COR-L47 (cell line): ENCODE measurements at places on chromosomes 3 and 15.

DNA sequence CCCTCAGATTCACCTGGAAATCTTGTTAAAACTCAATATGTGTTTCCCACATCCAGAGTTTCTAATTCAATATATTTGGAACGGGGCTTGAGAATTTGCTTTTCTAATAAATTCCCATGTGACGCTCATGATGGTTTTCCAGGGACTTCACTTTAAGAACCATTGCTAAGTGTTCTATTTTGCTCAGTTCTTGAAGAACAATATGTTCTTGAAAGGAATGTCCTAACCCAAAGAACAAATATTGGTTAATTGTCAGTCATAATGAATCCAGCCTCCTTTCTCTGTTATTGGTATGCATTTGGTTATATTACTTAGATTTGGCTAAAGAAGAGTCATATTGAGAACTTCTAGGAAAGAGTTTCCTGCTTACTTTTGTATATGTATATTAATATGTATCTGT, 4.4 kb upstream of the PLSCR2 start:
- no peak for DNase-seq

DNA sequence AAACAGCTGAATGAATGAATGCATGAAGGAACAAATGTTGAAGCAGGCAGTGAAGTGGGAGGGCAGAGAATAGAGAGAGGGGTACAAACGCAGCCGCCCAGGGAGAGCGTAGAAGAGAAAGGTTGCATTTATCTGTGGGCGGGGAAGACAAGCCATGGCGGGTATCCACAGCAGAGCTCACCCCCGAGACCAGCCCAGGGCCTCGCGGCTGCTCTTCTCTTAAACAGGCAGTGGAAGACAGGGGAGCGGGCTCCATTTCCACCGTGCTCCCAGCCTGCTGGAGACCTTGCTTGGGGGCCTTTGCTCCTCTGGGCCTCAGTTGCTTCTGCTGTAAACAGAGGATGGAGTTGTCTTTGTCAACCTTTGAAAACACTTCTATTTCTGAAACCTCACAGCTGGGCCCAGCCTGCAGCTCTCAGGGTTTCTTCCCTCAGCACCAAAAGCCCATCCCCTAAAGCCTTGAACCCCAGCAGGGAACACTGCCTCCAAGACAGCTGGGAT, 259.5 kb downstream of the UACA start:
- no peak for DNase-seq

DNA sequence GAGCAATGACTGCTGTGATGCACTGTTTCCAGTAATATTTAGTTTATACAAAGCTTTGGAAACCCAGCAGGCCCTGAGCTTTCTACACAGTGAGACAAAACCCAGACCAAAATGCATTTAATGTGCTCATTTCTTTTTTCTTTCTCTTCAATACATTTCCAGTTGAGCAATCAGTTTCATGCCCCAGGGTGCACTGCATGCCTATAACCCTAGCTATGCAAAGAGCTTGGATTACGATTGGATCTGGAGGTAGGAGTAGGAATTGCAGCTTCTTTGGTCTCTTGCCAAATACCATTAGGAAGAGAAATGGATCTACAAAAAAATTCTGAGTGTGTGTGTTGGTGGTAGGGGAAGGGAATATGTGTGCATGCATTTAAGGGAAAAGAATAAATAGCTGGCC, 1001.4 kb downstream of the SQOR start:
- peak; percentile 12 for DNase-seq

- DNase-seq: no peak
Observed at GRCh38 chr3:100330651-100331050, 3.9 kb upstream of the NIT2 start.

DNA sequence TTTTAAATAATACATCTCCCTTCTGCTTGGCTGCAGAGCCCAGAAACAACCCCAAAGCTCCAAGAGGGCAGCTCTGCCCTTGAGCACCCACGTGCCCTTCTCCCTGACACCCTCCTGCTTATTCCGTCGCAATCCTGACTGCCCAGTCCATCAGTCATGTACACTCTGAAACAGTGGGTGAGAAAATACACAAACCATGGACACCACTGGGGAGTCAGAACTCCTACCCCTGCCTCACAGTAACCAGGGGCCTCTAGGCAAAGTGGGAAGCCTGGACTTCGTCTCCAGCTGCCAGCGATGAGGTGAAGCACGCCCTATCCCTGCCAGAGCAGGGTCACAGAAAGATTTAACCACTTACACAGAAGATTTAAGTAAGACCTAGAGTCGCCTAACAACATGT, 40.1 kb downstream of the HERC2 start:
- DNase-seq: no peak

DNA sequence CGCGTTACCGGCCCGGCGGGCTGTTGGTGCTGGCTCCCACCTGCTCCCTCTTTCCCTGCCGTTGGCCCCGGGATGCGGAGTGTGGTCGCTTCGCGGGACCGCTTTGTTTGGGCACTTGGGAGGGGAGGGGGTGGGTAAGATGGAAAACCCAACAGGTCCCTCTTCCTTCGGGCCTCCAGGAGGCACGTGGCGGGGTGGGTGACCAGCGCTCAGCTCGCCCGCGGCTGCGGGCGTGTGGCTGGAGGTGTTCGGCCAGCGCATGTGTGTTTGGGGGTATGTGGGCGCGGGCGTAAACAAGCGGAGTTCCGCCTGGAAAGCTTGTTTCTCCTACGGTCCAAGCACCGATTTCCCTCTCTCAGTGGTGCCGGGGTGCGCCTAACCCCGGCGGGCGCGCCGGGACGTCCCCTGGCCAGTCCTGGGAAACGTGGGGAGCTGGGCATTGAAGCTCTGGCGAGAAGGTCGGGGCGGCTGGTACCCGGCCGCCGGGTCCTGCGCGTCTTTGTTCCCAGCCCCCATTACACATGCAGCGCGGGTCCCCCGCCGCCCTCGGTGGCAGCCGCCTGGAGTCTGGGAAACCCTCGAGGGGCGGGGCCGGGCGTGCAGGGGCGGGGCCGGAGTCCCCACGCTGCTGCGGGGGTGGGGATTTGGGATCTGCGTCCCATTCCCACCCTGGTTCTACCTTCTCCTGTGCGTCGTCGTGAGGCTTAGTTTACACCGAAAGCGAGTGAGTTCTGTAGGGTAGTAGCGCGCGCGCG, 1.4 kb downstream of the ACVR2B start:
- DNase-seq: peak; percentile 52

DNA sequence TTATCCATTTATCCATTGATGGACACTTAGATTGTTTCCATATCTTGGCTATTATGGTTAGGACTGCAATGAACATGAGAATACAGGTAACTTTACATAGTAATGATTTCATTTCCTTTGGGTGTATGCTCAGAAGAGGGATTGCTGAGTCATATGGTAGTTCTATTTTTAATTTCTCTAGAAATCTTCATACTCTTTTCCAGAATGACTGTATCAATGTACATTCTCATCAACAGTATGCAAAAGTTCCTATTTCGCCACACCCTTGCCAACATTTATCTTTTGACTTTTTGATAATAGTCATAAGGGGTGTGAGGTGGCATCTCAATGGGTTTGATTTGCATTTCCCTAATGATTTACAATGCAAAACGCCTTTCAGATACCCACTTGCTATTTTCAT, 6.2 kb upstream of the NIPA1 start:
- no peak for DNase-seq

GRCh38 chr3:61966200-61966599, 404.8 kb downstream of the PTPRG start:
- DNase-seq: no peak

- DNase-seq: no peak
Observed at GRCh38 chr15:65094294-65094995, 17.9 kb downstream of the KBTBD13 start.

DNA sequence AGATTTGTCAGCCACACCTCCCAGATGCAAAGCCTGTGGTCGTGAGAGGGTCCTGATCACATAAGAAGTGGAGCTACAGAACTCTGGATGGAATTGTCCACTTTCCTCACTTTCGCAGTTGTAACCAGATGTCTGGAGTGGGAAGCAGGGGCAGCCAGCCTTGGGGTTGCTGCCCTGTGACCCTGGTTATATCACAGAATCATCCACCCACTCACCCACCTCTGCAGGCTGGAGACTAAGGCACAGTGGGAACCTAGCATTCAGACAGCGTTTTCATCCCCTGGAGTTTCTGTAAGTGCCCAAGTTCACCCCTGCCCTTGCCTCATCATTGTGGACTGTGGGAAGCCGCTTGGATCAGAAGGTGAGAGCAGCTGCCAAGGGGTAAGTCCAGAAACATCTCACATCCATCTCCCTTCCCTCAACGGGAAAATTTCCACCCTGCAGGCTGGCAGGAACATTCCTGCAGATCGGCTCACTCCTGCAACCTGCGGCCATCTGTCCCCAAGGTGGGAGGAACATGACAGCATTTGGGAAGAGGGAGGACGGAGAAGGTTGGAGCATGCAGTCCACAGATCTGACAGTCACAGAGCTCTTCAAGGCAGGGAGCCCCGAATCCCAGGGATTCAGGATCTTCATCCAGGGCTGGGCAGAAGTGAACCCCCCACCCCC, 2.9 kb upstream of the IQSEC1 start:
- DNase-seq: no peak

- no peak for DNase-seq
Observed at GRCh38 chr3:106093616-106094015, 224.8 kb upstream of the CBLB start.

- no peak for DNase-seq
Observed at GRCh38 chr15:65285291-65286068, 1.2 kb downstream of the PARP16 start.

DNA sequence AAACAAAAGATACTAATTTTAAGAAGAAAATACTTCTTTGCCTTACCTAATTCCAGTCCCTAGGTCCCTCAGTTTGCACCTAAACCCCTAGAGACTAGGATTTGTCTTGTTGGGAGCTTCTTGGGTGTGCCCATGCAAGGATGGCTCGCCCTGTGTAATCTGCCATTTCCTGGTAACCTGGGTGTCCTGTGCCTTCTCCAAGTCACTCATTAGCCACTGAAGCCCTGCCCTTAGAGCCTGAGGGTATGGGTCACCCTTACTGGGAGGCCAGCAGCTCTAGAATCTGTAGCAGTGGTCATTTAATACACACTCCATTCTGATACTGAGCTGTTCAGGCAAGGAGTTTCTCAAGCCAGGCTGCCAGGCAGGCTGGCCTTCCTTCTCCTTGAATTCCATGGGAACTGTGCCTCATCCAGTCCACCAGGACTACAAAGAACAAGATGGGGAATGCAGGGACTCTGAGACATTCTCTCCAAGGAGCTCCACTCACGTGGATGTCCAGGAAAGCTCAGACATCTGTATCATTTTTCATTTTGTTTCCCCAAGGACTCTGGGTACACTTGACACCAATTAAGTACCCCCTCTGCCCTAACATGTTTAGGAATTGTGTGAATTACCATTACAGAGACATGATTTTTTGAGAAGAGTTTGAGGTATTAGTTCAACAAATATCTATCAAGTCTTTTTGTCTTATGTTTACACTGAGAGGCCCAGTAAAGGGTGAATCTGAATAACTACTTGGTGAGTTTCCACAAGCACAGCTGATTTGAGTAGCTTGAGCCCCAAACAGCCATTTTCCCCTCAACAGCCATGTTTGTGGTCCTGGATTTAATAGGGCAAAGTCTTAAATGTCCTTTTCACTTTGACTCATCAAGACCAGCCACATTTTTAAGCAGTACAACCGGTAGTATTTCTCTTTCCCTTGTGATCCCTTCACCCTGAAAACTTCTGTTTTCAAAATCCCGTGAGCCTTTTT, 52.6 kb downstream of the ARNT2 start:
- DNase-seq: no peak

- DNase-seq: no peak
Observed at GRCh38 chr3:57292159-57292896, at the start of gene ASB14. ASB14 (minus strand) TSS chr3:57292685; CDS start chr3:57292033, 652 bp downstream.

DNA sequence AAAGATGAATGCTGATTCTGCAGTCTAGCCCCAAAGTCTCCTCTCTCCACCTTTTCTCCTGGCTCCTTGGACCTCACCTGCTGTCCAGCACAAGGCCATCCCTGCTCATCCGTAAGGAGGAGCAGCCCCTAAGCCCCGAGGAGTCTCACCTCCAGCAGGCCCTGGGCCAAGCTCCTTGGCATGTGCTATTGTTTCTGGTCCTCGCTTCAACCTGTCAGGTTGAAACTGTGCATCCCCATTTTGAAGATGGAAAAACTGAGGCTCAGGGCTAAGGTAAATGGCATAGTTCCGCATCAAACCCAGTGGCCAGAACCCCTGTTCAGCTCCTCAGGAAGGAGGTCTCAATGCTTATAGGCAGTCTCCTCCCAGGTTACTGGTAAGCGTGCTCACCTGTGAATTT, 26.1 kb downstream of the CHDH start:
- no peak for DNase-seq

GRCh38 chr3:53196575-53197407, 35.8 kb downstream of the PRKCD start:
- DNase-seq: no peak

DNA sequence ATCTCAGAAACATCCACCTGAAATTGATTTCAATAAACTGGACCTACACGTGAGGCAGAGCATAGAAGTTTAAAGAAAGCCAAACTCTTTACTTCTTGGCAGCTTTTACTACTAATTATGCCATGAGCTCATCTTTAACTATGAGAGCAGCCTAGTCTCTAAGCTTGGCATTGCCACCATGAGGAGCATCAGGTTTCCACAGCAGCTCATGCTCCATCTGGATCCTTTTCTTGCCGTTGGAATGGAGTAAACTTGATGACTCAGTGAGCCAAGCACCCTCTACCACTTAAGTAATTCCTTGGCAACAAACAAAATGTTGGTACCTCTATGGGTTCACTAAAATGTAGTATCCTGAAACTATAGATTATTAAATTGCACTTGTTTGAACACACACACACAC, 583.2 kb downstream of the EPHA3 start:
- no peak for DNase-seq

GRCh38 chr3:181458857-181459256, 252.9 kb upstream of the SOX2 start:
- no peak for DNase-seq

DNA sequence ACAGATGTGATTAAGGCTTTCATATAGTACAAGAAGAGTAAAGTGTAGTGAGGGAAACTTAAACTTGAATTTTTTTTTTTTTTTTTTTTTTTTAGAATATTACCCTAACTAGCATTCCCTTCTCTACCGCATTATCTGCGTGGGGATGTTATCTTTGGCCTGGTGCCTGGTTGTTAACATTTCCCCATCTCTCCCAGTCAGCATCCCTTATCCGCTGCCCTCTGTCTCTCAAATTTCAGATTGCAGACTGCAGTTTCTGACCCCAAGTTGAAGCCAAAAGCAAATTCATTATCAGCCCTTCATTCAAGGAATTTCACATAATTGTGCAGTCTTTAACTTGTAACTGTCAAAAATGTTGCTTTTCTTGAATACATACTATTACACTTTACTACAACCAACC, 353.0 kb downstream of the PLOD2 start:
- DNase-seq: peak; percentile 8

GRCh38 chr3:27310688-27311087, 58.5 kb downstream of the NEK10 start:
- no peak for DNase-seq
